RPMI8226 (cell line): ENCODE measurements at places on chromosomes 5 and 9.

GRCh38 chr5:152595405-152595804, 190.3 kb upstream of the NMUR2 start:
- no peak for DNase-seq

- no peak for DNase-seq
Measured at GRCh38 chr9:112037281-112038016, 137.6 kb downstream of the SUSD1 start.

- DNase-seq, result no peak
Measured at GRCh38 chr9:100756217-100756616, 178.3 kb downstream of the CAVIN4 start.

GRCh38 chr5:116509483-116510244, 65.0 kb downstream of the SEMA6A start:
- DNase-seq, result no peak

DNA sequence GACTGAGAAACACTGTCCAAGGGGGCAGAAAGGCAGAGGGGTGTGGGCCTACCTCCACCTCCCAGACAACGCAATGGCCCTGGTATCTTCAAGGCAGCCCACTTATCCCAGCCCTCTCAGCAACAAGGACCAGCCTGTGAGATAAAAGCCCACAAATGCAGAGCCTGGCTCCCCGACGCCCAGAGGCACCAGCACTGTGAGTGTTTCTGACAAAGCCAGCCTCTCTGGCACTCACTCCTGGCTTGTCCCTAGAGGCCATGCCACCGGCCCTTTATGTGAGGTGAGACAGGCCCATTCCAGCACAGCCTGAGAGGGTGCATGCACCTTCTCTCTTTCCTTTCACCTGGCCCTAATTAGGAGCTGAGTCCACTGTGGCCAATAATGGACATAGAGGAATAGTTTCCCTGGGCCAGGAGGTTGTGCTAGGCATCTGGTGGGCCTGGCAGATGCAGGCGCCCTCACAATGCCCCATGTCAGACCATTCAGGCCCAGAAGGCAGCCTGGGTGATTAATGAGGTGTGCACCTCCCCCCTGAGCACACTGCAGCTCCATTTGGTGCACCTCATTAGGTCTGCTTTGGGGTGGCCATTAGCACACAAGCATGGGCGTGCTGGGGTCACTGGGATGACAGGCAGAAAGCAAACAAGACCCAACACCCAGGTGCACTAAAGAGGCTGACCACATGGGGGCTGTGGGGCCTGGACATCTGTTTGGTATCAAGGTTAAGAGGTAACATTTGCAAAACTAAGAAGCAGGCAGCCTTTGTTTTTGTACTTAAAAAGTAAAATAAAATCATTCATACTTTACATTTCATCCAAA, 176.0 kb downstream of the MED10 start:
- DNase-seq, result no peak
